ENCODE measurements at places on chromosomes 1 and 21.

- DNase-seq = no peak
These were observed 12.2 kb downstream of the METTL13 start for GRCh38 chr1:171793636-171794035.

- DNase-seq = no peak
These were observed 697 bp downstream of the AGO3 start for GRCh38 chr1:35931446-35932157.

GRCh38 chr1:98426092-98426491 is 235.4 kb upstream of the SNX7 start:
- no peak for DNase-seq

- no peak for DNase-seq
These were observed 21.2 kb downstream of the JAM2 start for GRCh38 chr21:25660233-25660632.

All from stimulated activated CD8-positive, alpha-beta memory T cell treated with anti-CD3 and anti-CD28 coated beads, Interleukin-15, amount 100 ng/mL, for 1 hour (primary cell).